T-helper 1 cell (primary cell): ENCODE measurements at places on chromosomes 11 and 22.

GRCh38 chr11:77441426-77441825 is 32.5 kb downstream of the PAK1 start:
- DNase-seq = no peak

- no peak for DNase-seq
Observed at GRCh38 chr11:7904917-7905316, 26.2 kb downstream of the OR10A6 start.

DNA sequence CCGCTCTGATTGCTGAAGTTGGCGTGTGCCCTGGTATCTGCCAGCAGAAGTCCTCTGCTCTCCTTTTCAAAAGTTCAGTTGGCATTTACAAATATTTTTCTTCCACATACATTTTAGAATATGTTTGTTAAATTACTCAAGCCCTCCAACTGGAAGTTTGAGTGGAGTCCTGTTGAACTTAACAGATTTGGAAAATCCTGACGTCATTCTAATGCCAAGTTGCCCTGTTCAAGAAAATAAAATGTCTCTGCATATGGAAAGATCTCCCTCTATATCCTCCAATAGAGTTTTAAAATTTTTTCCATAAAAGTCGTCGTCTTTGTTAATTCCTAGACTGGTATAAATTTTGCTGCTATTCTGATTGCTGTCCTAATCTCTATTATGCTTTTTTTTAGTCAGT is 3.3 kb downstream of the KCNQ1OT1 start:
- no peak for DNase-seq

DNA sequence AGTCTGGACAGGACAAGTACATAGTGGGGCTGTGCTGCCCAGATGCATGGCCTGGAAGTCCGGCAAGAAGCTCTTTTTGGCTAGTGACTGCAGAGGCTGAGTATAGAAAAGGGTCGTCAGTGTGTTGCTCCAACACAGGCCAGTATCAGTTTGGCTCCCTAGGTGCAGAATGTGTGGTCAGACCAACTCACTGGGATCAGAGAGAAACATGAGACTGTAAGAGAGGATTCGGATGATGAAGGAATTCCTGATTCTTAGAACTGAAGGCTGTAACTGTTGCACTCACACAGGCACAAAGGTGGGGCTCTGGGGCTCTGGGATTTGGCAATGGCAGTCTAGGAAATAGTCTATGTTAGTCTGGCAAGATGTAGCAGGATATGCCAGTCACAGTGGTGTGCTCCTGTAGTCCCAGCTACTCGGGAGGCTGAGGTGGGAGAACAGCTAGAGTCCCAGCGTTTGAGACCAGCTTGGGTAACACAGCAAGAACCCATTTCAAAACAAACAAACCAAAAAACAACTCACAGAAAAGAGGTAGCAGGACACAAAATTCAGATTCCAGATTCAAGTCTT is 11.1 kb upstream of the UPB1 start:
- DNase-seq = no peak

GRCh38 chr11:119619665-119620064 is 109.3 kb downstream of the NECTIN1 start:
- no peak for DNase-seq
